CD4-positive, alpha-beta T cell treated with Interleukin-1 beta for 1 hour (primary cell): ENCODE measurements at places on chromosomes 6 and 20.

GRCh38 chr6:56655996-56656395 lies 13.3 kb upstream of the DST start:
- no peak for DNase-seq

- DNase-seq: no peak
These were observed 737.0 kb downstream of the HDGFL1 start for GRCh38 chr6:23306251-23306950.

DNA sequence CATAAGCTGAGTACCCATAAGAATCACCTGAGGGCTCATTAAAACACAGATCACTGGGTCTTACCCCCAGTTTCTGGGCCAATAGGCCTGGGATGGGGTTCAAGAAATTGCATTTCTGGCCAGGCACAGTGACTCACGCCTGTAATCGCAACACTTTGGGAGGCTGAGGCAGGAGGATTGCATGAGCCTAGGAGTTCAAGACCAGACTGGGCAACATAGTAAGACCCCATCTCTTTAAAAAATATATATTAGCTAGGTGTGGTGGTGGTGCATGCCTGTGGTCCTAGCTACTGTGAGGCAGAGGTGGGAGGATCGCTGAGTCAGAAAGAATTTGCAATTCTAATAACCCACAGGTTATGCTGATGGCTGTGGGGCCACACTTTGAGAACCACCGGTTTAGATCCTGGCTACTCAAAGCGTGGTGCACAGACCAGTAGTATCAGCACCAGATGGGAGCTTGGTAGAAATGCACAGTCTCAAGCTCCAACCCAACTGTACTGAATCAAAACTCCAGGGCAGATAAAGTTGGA lies 2.0 kb downstream of the CCM2L start:
- no peak for DNase-seq

DNA sequence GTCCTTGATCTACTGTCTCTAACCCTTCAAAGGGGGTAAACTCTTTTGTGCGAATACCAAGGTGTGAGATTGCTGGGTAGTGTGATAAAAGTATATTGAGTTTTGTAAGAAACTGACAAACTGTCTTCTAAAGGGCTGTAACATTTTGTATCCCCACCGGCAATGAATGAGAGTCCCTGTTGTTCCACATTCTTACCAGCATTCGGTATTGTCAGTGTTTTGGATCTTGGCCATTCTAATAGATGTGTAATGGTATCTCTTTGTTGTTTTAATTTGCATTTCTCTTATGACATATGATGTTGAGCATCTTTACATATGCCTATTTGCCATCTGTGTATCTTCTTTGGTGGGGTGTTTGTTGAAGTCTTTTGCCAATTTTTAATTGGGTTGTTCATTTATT lies 1090.7 kb downstream of the KIF16B start:
- no peak for DNase-seq

- DNase-seq: no peak
These were observed 34.4 kb upstream of the RNF217 start for GRCh38 chr6:124927806-124928205.

- no peak for DNase-seq
These were observed 19.9 kb upstream of the NUS1 start for GRCh38 chr6:117655380-117655779.

DNA sequence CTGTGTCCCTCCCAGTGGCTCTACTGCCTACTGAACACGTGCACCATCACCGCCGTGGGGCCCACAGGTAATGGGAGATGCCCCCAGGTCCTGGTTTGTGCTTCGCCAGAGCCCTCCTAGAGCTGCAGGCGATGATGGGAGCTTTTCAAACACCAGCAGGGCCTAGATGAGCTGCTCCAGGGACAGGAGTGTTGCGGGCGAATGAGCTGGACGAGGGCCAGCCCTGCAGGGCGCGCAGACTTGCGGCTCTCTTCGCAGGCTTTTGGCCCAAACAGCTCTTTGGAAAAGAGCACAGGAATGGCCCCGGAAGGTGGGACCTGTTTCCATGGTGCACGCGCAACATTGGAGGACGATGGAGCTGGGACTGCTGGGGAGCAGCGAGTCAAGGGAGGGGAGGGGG lies 409.3 kb upstream of the SULF2 start:
- no peak for DNase-seq

- DNase-seq: no peak
These were observed 3.1 kb downstream of the PLAGL2 start for GRCh38 chr20:32204205-32205109.

GRCh38 chr20:48550814-48551213 lies 277.0 kb downstream of the PREX1 start:
- no peak for DNase-seq

DNA sequence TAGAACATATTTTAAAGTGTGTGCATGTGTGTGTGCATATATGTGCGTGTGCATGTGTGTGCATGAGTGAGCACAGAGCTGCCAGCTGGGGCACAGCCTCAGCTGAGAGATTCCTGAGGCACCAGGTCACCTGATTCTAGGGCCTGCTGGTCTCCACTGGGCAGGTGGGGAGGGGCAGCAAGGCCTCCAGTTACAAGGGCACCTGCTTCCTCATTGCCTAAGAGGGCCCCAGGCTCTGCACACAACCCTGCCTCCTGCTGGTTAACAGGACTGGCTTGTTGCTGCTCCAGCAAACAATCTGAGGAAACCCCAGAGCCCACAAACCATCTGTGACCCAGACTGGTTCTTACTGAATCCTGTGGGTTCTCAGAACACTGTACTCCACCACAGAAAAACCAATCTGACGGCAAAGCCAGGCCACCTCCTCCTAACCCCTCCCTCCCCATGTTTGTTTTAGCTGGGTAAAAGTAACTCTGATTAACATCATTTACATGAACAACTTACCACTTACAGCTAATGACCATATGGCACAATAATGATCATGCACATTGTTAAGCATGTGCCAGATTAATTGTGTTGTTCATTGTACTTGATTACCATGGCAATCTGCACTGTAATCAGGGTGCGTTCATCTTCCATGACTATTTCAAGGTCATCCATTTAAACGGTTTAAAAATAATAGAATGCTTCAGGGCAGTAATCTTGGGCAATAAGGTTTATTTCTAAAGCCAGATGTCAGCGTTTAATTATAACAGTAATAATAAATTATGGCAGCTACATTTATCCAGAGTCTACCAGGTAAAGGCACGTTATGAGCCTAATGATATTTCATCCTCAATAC lies 23.1 kb upstream of the UBE2J1 start:
- peak; percentile 75 for DNase-seq

- DNase-seq: no peak
These were observed 127.7 kb downstream of the PDSS2 start for GRCh38 chr6:107331409-107332386.

GRCh38 chr6:39310542-39310941 lies 3.7 kb downstream of the KCNK17 start:
- no peak for DNase-seq

DNA sequence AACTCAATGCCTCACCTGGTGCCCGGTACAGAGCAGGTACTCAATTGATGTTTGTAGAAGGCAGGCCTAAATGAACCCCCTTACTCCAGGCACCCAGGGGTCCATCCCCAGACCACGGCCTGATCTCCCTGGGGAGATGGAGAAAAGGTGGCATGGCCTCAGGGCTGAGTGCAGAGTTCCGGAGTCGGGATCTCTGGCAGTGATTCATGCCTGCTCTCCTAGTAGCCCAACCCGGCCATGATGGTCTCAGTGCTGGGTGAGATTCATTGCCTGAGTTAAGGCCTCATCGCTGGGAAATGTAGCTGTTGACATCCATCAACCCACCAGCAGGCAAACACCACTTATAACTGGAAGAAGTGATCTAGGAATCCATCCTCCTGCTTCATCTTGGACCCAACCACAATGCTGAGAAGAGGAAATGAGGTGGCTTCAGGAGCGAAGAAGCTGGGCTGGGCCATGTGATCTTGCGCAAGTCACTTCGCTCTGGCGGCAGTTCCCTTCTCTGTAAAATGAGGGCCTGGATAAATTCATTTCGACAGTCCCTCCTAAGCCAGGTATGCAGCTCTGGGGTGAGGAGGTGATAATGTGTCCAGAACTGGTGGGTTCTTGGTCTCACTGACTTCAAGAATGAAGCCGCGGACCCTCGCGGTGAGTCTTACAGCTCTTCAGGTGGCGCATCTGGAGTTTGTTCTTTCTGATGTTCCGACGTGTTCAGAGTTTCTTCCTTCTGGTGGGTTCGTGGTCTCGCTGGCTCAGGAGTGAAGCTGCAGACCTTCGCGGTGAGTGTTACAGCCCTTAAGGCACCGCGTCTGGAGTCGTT lies 24.7 kb downstream of the ETV7 start:
- DNase-seq: no peak

DNA sequence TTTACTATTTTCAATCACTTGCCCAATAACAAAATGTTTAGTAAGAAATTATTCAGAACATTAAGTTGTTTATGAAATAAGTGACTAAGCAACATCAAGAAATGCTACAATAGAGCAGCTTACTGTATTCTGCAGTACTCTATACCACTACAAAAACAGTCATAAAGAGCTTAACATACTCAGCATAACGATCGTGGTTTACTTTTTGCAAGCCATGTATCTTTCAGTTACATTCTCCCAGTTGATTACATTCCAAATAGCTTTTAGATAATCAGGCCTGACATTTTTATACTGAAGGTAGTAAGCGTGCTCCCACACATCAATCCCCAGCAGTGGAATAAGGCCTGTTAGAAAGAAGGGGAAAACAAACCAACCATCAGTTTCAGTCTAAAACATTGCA lies 10.7 kb downstream of the SOD2 start:
- DNase-seq: no peak

- no peak for DNase-seq
These were observed 97.1 kb downstream of the FAXC start for GRCh38 chr6:99252421-99252820.

DNA sequence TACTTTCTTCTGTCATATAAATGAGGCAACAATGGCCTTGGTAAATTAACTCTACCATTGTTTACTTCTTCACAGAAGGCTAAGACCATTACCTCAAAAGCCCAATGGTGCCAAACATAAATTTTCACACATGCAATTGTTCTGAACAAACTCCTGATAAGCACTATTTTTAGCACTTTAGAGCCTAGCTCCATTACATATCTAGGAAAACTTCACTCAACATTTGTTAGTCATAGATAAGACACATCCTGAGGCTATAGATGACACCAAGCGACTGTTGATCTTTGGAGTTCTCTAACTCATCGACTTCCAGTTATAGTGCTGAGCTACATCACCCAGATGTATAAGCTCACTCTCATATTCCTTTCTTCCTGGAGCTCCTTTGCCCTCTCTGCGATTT lies 245.9 kb downstream of the EYS start:
- DNase-seq: no peak

GRCh38 chr6:12422848-12423247 lies 132.7 kb downstream of the EDN1 start:
- DNase-seq: no peak

DNA sequence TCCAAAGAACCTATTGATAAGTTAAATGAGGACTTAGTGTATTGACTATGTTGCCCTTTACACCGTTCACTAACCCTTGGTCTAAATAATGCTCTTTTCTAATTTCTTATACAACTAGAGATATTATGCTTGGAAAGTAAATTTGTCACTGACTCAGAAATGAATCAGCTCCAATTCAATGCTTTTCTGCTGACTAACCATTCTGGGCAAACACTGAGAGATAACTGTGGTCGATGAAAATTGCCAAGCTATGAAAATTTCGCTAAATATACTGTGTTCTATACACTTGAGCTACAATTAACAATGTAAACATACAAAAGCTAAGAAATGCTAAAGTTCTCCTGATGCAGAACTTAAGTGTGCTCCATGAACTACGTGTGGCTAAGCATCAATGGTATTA lies 23.1 kb upstream of the FBXO9 start:
- DNase-seq: no peak

DNA sequence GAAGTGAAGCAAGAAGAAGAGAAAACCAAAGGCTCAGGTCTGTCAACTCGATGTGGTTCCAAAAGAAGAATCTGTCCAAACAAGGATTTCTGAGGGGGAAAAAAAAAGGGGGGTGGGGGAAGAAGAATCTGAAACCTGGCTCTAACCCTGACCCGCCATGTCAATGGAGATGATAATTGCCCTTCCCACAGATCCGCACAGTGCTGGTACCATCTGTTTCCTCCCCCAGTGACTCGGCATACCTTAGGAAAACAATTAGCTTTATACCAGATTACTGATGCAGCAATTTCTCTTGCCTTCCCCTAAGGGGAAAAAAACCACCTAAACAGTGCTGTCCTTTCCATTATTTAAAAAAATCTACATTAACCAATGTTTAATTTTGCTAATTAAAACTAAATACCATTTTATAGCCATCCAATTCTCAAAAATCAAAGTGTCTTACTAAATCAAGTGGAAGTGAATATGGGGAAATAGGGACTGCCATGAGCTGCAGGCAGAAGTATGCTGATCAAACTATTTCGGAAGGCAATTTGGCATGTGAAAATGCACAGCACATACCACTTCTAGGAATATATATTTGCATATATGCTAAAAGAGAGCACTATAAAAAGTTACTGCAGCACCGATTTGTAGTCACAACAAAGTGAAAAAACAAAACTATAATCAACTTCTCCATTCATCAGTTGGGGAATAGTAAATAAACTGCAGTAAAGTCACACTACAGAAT lies 46.8 kb downstream of the MAP7 start:
- no peak for DNase-seq

DNA sequence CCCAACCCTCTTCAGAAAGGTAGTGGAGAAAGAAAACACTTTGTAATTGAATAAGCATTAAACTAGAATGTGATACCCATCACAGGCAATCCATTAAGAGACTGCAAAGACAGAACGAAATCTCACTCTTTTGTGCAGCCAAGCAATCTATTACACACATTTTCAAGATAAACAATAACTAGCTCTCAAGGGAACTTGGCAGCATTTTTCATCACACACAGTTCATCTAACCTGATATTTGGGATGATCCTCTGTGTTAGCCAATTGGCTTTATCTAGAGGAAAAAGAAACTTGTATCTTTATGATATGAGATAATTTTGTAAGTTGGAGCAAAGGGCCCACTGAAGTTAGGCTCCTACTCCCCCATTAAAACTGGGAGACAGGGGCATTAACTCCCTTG lies 1.5 kb upstream of the GZF1 start:
- no peak for DNase-seq

DNA sequence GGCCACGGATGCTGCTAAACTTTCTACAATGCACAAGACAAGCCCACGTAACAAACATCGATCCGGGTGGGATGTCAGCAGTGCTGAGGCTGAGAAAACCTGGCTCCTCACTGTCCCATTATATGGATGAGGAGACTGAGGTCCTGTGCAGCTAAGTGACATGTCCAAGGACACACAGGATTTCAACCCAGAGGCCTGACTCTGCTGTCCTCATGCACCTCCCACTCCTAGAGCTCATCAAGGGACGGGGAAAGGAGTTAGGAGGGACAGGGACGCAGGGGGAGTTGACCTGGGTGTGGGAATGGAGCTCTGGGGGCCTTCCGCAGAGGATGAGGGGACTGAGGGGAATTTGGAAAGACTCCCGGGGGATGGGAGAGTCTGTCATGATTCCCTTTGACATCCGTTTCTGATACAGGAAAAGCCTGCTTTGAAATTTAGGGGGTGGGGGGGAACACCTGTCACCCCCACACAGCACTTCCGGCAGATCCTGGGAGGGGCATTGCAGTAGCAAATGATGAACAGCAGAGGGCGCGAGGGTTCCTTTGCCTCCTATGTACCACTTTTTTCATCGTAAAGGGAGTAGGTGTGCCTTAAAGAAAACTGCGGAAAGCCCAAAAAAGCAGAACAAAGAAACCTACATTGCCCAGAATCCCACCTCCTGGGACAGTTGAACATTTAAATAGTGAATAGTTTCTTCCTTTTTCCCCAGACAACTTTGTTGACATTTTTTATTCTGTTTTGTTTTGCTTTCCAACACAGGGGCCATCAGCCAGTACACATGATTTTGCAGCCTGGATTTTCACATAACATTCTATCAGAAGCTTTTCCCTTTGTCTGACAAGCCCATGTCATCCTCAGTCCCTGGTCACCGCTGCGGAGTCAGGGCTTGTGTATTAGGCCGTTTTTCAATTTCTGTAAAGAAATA lies 48.6 kb downstream of the SLC2A10 start:
- DNase-seq: peak; percentile 58
